ENCODE measurements at places on chromosomes 1 and 21. TPM values are rescaled to one million over a fixed set of nuclear protein-coding genes. Genes with fewer than 3 reads are reported as not detected.
A peak's percentile ranks its signal among the peaks of the same experiment; 100 is the strongest.

- H3K27ac ChIP-seq = no peak overlapping the region
- H3K27me3 ChIP-seq = no peaks in the 10 kb centered on the region
- no peaks in the 10 kb centered on the region for H3K36me3 ChIP-seq
- peak; percentile 51 for DNase-seq
These were observed 171.0 kb downstream of the LRRC40 start for GRCh38 chr1:70034403-70034802.

Gene IFI44
- 144 TPM for total RNA-seq

Gene EFNA1
- total RNA-seq = 16.4 TPM

- no peak overlapping the region for H3K27ac ChIP-seq
- H3K4me1 ChIP-seq = peaks cover 9% of the 10 kb centered on the region
- H3K36me3 ChIP-seq = no peaks in the 10 kb centered on the region
- H3K27me3 ChIP-seq = no peaks in the 10 kb centered on the region
These were observed 11.8 kb downstream of the NPHP4 start for GRCh38 chr1:5980314-5981008.

- H3K4me3 ChIP-seq = peak overlapping the region; percentile 1
- H3K27ac ChIP-seq = no peak overlapping the region
- H3K36me3 ChIP-seq = no peaks in the 10 kb centered on the region
- H3K4me1 ChIP-seq = peaks cover 4% of the 10 kb centered on the region
These were observed 13.0 kb downstream of the CAPN8 start for GRCh38 chr1:223652436-223652941.

GRCh38 chr1:224784265-224785039, 145.0 kb upstream of the DNAH14 start:
- H3K4me1 ChIP-seq = peaks cover 11% of the 10 kb centered on the region
- H3K27ac ChIP-seq = no peak overlapping the region
- H3K36me3 ChIP-seq = no peaks in the 10 kb centered on the region
- H3K4me3 ChIP-seq = no peak overlapping the region
- DNase-seq = peak; percentile 74
- H3K27me3 ChIP-seq = no peaks in the 10 kb centered on the region

DNA sequence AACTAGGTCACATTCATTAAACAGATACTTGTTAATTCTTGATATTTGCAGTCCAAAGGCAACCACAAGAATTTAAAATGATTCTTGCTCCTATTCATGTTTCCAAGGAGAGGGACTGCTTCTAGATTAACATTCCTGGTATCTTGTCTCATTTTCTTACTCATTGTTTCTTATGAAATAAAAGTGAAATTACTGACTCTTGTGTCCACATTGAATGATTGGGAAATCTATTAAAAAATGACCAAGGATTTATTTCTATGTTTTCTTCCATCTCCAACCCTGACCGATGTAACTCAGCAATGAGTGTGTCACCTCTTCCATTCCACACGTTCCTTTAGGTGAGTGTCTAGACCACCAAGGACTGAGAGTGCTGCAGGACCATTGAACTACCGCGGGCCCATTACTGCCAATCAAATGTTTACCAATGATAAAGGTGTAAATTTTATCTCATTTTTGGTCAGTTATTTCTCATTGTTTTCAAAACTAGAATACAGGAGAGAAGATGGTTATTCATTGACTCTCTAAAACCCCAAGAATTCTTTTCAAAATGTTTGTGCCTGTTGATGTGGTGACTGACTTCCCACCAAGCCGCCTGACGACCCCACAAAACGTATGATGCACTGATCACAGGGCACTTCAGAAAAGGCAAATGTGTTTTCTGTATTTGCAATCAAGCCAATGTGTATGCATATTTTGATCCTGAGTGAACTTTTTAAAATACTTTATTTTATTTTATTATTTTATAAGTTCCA, 414.6 kb upstream of the PTBP2 start:
- H3K27ac ChIP-seq = no peak overlapping the region
- no peaks in the 10 kb centered on the region for H3K4me1 ChIP-seq
- H3K4me3 ChIP-seq = no peak overlapping the region
- no peaks in the 10 kb centered on the region for H3K36me3 ChIP-seq
- DNase-seq = peak; percentile 75

DNA sequence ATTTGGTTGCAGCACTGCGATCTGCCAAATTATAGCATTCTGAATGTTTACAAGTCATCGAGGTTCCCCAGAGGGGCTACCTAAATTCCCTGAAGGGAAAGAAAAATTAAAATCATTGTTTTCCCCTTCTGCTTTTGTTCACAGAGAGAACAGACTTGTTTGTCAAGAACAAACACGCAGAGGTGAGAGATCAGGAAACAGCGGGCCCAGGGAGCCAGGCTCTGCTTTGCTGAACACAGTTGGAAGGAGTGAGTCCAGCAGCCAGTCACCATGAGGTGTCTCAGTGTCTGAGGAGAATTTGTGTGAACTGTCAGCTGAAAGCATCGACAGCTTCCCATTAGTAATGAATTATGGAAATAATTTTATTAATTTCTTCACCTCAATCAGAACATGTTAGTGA, 52.5 kb downstream of the RWDD3 start:
- H3K36me3 ChIP-seq = no peaks in the 10 kb centered on the region
- no peaks in the 10 kb centered on the region for H3K27me3 ChIP-seq
- no peak overlapping the region for H3K27ac ChIP-seq
- H3K4me1 ChIP-seq = no peaks in the 10 kb centered on the region
- no peak for DNase-seq

GRCh38 chr1:3024019-3024418, 2.8 kb downstream of the ACTRT2 start:
- H3K36me3 ChIP-seq = no peaks in the 10 kb centered on the region
- no peaks in the 10 kb centered on the region for H3K27me3 ChIP-seq

DNA sequence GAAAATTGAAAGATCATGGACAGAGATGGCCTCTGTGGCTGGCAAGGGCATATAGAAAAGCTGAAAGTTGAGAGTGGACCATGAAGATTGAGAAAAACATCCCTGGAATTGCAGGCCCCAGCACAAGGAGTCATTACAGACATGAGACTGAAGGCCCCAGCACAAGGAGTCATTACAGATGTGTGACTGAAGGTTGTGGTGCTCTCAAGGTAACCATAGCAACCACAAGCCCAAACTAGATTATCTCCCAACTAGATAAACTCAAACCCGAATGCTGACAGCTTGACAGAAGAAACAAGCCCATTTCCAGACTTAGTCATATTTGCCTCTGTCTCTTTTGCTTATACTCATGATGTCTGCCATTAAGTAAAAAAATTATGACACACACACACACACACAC, 1252.1 kb upstream of the ADGRL4 start:
- H3K4me3 ChIP-seq = no peak overlapping the region
- H3K27ac ChIP-seq = no peak overlapping the region
- H3K27me3 ChIP-seq = no peaks in the 10 kb centered on the region
- DNase-seq = no peak

DNA sequence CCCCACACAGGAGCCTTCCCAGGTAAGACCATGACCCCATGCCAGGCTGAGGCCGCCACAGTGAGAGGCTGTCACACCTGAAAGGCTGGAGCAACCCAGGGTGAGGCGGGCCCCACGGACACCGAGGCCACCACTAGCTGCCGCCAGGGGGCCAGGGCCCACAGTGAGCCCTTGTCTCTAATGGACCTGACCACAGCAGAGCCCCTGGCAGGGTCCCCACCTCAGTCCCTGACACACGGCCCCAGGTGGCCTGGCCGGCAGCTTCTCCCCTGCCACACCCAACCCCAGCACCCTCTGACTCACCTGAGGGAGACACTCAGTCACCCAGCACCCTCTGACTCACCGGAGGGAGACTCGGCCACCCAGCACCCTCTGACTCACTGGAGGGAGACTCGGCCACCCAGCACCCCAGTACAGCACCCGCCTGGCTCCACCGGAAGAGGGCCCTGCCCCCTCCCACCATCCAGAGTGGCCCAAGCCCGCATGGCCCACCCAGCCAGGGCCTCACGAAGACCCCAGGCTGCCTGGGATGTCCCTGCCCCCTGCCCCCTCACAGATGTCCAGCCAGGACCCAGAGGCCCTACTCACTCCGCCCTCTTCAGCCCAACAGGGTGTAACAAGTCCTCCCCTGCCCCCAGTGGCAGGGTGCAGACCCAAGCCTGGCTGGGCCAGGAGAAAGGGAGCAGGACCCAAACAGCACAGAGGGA, 4.4 kb downstream of the DVL1 start:
- no peaks in the 10 kb centered on the region for H3K27me3 ChIP-seq
- H3K36me3 ChIP-seq = peaks cover 8% of the 10 kb centered on the region
- H3K4me1 ChIP-seq = peaks cover 46% of the 10 kb centered on the region
- DNase-seq = peak; percentile 83
- peak overlapping the region; percentile 45 for H3K27ac ChIP-seq

- no peak overlapping the region for H3K27ac ChIP-seq
- no peaks in the 10 kb centered on the region for H3K36me3 ChIP-seq
- DNase-seq = no peak
- H3K4me1 ChIP-seq = no peaks in the 10 kb centered on the region
- no peaks in the 10 kb centered on the region for H3K27me3 ChIP-seq
- H3K4me3 ChIP-seq = no peak overlapping the region
These were observed 6.2 kb upstream of the TARBP1 start for GRCh38 chr1:234484991-234485739.

GRCh38 chr1:234875328-234875952, 253.2 kb downstream of the TOMM20 start:
- no peaks in the 10 kb centered on the region for H3K36me3 ChIP-seq
- H3K4me3 ChIP-seq = no peak overlapping the region
- no peak overlapping the region for H3K27ac ChIP-seq
- DNase-seq = no peak

DNA sequence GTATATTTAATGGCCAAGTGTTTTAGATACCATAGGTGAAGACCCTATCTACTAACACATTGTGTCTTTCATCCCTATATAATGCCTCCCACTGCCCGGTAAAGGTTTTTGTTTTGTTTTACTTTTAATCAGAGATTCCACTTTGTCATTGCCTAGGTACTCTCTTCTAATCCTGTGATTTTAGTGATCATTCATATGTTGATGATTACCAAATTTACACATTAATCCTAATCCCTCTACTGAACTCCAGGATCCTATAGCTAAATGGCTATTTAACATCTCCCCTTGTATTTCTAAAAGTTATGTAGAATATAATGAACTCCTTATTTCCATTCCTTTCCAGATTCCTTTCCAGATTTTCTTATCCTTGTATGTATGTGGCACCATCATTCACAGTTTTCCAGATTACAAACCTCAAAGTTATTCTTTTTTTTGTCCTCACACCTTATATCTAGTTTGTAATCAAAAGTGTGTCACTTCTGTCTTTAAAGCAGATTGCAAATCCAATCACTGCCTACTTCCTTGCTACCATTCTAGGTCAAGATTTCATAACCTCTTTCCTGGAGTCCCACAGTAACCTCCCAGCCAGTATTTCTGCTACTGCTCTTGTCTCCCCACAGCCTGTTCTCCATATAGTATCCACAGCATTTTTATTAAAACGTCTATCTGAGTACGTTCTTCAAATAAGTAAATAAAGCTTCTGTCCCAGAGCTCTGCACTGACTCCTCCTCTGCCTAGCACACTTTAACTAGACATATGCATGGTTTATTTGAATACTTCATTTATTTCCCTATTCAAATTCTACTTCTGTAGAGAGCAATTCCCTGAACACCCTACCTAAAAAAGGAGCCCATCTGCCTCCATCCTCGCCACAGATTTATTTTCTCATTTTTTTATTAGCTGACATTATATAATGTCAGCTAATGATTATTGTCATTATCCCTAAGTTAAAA, 157.8 kb downstream of the KCNT2 start:
- no peak for DNase-seq
- no peaks in the 10 kb centered on the region for H3K27me3 ChIP-seq
- no peak overlapping the region for H3K4me3 ChIP-seq
- no peaks in the 10 kb centered on the region for H3K4me1 ChIP-seq
- no peaks in the 10 kb centered on the region for H3K36me3 ChIP-seq

DNA sequence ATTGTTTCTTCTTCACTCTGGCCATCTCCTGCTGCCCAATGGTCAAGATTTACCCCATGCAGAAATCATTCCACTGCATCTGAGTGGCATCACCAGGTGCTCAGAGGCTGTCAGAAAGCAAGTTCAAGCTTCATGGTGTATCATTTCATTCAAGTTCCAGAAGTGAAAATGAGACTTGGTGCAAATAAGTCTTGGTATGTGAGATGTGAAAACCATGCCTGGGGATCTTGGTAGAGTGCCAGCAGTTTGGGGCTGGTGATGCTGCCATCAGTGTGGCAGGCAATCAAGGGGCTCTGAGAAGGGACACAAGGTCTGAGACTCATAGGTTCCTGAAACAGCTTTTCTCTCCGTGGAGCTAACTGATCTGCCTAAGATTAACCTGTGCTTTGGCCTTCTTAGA, 52.0 kb downstream of the CD2 start:
- H3K27me3 ChIP-seq = peaks cover 5% of the 10 kb centered on the region
- no peaks in the 10 kb centered on the region for H3K4me1 ChIP-seq

DNA sequence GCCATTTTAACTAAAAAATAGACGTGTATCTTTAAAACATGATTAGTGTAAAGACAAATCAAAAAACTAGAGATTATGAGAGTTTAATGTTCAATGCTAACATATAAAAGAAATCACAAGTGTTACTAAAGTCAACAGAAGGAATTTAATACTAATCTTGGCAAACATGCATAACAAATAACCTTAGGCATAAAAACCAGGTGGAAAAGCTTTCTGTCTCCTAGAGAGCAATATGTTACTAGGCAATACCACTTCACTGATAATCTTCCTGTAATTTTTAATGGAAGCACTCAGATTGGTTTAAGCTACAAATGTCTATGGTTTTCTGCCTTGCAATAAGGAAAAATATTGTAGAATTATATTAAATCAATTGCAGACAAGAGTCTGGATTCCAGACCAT, 121.9 kb downstream of the NME7 start:
- H3K4me3 ChIP-seq = no peak overlapping the region
- H3K27me3 ChIP-seq = no peaks in the 10 kb centered on the region
- H3K27ac ChIP-seq = no peak overlapping the region

- H3K4me3 ChIP-seq = no peak overlapping the region
- DNase-seq = no peak
- H3K27me3 ChIP-seq = no peaks in the 10 kb centered on the region
- H3K36me3 ChIP-seq = no peaks in the 10 kb centered on the region
These were observed 30.6 kb downstream of the PHC2 start for GRCh38 chr1:33400153-33400911.

GRCh38 chr21:43624339-43624738, 34.9 kb downstream of the HSF2BP start:
- DNase-seq = no peak
- no peak overlapping the region for H3K27ac ChIP-seq
- H3K4me1 ChIP-seq = no peaks in the 10 kb centered on the region
- H3K36me3 ChIP-seq = no peaks in the 10 kb centered on the region
- H3K4me3 ChIP-seq = no peak overlapping the region
- no peaks in the 10 kb centered on the region for H3K27me3 ChIP-seq

Data from astrocyte (in vitro differentiated cells and primary cell).